ENCODE measurements at places on chromosomes 3 and 15. TPM values are rescaled to one million over a fixed set of nuclear protein-coding genes. Genes with fewer than 3 reads are reported as not detected.

The VIPR1 gene
- 128 TPM for total RNA-seq

The CD276 gene
- 38.6 TPM for total RNA-seq

The STAB1 gene
- total RNA-seq: 51.4 TPM

The RARRES1 gene
- 63.5 TPM for total RNA-seq

The CHAC1 gene
- 11.0 TPM for total RNA-seq

The TEX55 gene
- total RNA-seq: not detected

The ELP6 gene
- 21.7 TPM for total RNA-seq

The EXD1 gene
- not detected for total RNA-seq

The ARGFX gene
- total RNA-seq: not detected

The GOLGA8J gene
- not detected for total RNA-seq

The ILDR1 gene
- total RNA-seq: 27.6 TPM

The NR2E3 gene
- 0.20 TPM for total RNA-seq

The COL7A1 gene
- 5.7 TPM for total RNA-seq

The CHDH gene
- 30.6 TPM for total RNA-seq

The ATP13A3 gene
- total RNA-seq: 95.1 TPM

The CELF6 gene
- 1.2 TPM for total RNA-seq

The DPPA4 gene
- total RNA-seq: not detected

The SAMD7 gene
- total RNA-seq: not detected

The TLE3 gene
- total RNA-seq: 79.7 TPM

The MAP1A gene
- total RNA-seq: 1.9 TPM

The ITIH1 gene
- total RNA-seq: not detected

The LRRC31 gene
- 38.5 TPM for total RNA-seq

The EXOG gene
- 6.9 TPM for total RNA-seq

The DPPA2 gene
- not detected for total RNA-seq

The UBE2E1 gene
- total RNA-seq: 65.6 TPM

The P2RY14 gene
- total RNA-seq: 2.0 TPM

The DUSP7 gene
- total RNA-seq: 9.1 TPM

The RAB6B gene
- total RNA-seq: 8.3 TPM

The MESP2 gene
- total RNA-seq: 0.84 TPM

The TOPBP1 gene
- 20.4 TPM for total RNA-seq

The C15orf40 gene
- 22.4 TPM for total RNA-seq

The HHLA2 gene
- total RNA-seq: 183 TPM

The TMEM45A gene
- 4.6 TPM for total RNA-seq
